Endodermal cell (in vitro differentiated cells): ENCODE measurements at places on chromosomes 5 and 9.
A peak's percentile ranks its signal among the peaks of the same experiment; 100 is the strongest.

GRCh38 chr5:74401946-74402320 is 238.6 kb downstream of the ENC1 start:
- DNase-seq = no peak

- no peak for DNase-seq
Observed at GRCh38 chr5:171798418-171798817, 12.8 kb downstream of the SMIM23 start.

GRCh38 chr5:27818888-27819287 is 780.5 kb upstream of the CDH9 start:
- no peak for DNase-seq

DNA sequence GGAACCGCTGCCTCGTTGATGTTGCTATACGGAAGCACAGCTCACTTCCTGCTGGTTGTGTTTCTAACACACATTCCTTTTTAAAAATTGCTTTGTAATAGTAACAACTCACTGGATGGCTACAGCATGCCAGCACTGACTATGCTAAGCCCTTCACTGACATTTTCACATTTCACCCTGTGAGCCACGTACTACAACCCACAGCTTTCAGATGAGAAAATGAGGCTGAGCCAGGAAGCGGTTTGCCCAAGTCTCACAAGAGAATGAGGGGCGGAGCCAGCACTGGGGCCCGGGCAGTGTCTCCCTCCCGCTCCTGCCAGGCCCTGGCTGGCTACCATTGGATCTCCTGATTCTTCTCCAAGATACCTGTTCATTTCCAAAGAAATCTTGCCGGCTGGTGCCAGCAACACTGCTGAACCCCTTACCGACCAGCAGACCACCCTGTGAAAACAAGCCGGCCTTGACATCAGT is 38.3 kb downstream of the FAM78A start:
- peak; percentile 85 for DNase-seq

DNA sequence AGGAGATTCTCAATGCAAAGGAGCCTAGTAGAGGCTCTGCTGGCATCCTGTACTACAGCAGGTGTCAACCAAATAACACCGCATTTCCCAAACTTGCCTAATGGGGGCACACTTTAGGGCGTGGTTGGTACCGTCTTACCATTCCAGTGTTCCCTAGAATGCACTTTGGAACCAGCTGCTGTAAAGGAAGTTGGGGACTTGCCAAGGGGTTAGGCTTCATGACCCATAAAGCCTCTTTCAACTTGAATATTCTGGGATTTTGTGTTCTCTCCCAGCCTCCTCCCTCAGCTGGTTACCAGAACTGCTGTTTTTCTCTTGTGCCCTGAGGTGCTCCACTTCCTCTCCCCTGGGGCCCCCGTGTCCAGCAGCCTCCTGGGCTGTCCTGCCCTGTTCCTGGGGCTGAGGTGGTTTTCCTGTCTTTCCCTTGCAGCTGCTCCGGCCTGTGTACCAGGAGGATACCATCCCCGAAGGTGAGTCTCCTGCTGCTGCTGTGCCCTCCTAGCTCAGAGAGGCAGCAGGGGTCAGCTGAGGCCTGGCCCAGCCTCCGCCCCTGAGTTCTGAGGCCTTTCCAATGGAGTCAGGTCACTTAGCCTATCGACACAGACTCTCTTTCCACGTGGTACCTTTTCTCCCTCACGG is 44.7 kb downstream of the RGS3 start:
- DNase-seq = peak; percentile 70

DNA sequence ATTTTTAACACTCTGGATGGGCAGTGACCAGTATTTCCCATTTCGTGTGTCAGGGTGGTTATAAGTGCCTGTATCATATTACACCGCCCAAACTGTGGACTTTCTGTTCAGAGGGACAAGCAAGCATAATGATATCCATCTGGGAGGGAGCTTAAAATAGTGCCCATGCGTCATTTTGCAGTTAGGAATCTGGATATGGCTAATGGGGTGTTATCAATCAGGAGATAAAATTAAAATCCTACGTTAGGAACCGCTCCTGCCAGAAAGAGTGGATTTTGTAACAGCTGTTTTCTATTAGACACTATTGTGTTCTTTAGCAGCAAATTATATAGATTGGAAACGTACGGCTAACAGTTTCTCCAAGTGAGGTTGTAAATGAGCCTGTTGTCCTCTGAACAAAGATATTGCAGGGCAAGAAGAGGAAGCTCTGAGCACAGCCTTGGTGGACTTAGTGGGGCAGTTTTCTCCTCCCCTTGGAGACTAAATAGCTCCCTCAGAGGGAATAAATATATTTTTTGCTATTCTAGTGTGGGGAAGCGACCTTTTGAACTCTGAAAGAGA is 160.4 kb downstream of the SPATA31D1 start:
- DNase-seq = no peak

GRCh38 chr5:169629847-169630548 is 7.1 kb upstream of the DOCK2 start:
- DNase-seq = no peak

GRCh38 chr5:93620487-93621326 is 37.7 kb downstream of the NR2F1 start:
- DNase-seq = peak; percentile 91

DNA sequence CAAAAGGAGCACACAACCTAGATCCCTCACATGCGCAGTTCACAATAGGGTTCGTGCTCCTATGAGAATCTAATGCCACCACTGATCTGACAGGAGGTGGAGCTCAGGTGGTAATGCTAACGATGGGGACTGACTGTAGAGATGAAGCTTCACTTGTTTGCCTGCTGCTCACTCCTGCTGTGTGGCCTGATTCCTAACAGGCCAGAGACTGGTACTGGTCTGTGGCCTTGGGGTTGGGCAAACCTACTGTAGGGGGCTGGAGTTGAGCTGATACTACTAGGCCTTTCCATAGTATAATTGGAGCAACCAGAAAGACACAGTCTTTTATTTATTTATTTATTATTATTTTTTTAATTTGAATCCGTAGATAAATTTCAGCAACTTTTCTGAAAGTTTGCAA is 5.3 kb downstream of the LNPEP start:
- DNase-seq = peak; percentile 59

GRCh38 chr5:43369651-43370050 is 42.5 kb downstream of the CCL28 start:
- DNase-seq = no peak

DNA sequence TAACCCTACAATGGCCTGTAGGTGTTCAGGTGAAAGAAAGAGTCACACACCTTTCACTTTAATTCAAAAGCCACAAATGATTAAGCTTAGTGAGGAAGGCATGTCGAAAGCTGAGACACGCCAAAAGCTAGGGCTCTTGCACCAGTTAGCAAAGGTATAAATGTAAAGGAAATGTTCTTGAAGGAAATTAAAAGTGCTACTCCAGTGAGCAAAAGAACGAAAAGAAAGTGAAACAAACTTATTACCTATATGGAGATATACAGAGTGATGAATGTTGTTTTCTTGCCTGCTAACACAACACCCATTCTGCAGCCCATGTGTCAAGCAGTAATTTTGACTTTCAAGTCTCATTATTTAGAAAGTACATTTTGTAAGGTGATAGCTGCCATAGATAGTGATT is 254.2 kb upstream of the SLC24A2 start:
- no peak for DNase-seq
